ENCODE measurements at places on chromosomes 5 and 9.

DNA sequence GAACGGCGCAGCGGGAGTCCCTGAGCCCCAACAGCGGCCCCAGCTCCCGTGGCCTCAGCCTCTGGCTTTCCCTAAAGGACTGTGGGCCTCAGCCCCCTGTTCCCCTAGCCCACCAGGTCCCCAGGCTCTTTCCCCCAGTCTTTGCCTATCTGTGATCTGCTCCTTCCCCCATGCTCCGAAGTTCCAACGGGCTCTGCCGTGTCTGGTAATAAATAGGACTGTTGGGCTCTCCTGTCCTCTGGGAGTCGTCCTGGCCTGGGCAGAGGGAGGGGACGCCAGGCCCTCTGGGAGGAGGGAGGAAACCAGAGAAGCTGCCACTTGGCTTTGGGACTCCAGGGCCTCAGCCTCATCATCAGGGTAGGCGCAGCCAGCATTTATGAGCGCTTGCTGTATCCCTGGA lies 28.1 kb downstream of the ADGRD2 start:
- no peak for DNase-seq

GRCh38 chr9:72305707-72306106 lies 59.3 kb downstream of the ZFAND5 start:
- DNase-seq = no peak

DNA sequence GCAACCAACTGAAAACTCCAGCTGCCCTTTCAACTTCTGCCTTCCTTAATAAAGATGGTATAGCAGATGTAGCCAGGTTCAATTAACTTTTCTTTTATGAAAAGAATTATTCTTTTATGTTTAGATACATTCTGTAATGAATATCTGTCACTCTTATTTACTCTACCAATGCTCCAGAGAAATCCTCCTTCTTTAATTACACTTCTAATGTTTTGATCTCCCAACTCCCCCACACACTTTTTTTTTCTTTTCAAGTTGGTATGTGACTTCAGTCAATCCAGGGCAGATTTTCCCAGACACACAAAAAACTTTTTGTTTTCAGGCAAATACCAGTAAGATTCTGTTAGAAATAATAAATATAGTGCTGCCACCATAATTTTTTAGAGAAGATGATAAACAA lies 1000.0 kb upstream of the DMAC1 start:
- DNase-seq = no peak

DNA sequence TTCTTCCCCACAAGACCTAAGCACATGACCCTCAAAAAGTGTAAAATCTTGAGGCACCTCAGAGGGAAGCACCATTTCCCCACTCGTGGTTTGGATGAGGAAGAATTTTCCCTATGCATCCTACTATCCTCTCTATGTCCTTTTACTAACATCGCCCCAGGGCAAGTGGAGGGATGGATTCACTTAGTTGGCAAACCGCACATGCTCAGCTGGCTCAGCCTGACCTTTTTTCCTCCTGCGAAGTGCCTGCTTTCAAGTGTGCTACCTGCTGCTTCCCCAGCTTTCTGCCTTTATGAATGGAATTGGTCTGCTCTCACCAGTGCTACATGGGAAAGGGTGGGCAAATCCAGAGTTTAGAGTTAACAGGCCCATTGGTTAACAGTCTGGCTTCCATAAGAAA lies 56.6 kb upstream of the IFNK start:
- DNase-seq = no peak

- DNase-seq = no peak
Observed at GRCh38 chr9:108383796-108384195, 472.0 kb downstream of the ACTL7B start.

GRCh38 chr5:83911367-83911919 lies 190.8 kb upstream of the HAPLN1 start:
- DNase-seq = no peak

- no peak for DNase-seq
Observed at GRCh38 chr9:18447131-18447530, 26.8 kb upstream of the ADAMTSL1 start.

GRCh38 chr9:107707915-107708441 lies 218.4 kb upstream of the KLF4 start:
- DNase-seq = no peak

DNA sequence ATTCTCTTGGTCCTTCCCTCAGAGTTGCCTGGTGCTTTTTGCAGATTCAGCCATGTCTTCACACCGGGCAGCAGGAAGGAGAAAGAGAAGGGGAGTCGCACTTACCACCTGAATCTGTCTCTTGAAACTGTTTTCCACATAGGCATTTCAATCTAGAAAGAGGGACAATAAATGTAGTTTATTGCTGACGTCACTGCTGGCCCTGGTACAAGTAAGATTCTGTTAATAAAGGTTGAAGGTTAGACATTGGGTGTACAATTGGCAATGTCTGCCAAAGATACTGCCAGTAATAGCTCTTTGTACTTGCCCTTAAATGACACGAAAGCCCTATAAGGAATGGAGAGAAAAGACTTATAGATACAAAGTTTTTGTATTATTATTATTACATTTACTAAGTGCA lies 72.8 kb downstream of the MEGF10 start:
- DNase-seq = no peak

GRCh38 chr5:39755986-39756385 lies 331.2 kb upstream of the DAB2 start:
- DNase-seq = no peak

DNA sequence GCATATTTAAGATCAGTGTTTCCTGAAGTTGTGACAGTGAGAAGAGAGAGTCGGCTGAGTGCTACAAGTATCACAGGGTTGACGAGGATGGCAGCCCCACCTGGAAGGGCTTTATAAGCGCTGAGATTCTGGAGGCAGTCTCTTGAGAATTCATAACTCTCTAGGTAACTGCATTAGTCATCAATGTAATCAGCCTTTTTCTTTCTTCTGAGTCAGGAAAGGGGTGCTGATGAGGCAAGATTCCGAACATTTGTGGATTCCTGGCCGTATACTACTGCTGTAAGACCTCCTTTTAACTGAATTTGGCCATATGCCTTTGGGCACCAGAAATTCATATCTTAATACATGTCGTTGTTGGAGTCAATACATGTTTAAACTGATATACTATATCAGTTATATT lies 6.6 kb upstream of the RNF20 start:
- DNase-seq = no peak

DNA sequence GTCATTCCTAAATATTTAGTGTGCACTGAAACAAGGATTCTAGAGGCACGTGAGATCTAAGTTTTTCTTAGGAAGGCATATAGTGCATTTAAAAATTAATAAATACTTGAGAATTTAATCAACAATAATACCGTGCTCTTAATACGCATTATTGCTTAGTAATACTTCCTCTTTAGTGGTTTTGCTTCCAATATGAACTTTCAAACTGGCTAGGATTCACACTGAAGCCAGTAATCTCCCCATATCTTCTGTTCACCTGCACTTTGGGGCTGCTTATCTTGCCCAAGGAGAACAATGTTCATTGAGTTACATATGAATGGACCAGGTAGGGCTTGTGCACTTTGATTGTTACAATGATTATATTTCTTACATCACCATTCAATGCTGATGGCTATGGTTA lies 180.5 kb upstream of the RIOK2 start:
- DNase-seq = no peak

- no peak for DNase-seq
Observed at GRCh38 chr5:145562931-145563330, 272.2 kb downstream of the PRELID2 start.

DNA sequence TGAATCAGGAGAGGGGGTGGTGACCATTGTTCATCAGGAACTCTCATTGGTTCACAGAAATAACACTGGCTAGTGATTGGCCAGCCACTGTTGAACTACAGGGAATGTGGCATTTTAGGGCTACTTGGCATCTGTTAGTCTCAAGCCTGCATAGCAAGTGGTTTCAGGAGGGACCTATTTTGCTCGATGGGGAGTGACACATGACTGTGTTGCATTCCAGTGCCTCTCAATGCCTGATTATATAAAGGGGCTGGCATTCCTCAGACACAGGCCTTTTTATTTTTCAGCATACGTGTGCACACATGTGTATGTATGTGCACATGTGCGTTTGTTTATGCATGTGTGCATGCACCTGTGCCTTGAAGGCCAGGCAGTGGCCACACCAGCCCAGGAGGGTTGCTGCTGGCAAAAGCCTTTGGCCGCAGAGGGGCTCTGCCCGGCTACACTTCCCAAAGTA lies 23.2 kb downstream of the FGD3 start:
- DNase-seq = no peak

DNA sequence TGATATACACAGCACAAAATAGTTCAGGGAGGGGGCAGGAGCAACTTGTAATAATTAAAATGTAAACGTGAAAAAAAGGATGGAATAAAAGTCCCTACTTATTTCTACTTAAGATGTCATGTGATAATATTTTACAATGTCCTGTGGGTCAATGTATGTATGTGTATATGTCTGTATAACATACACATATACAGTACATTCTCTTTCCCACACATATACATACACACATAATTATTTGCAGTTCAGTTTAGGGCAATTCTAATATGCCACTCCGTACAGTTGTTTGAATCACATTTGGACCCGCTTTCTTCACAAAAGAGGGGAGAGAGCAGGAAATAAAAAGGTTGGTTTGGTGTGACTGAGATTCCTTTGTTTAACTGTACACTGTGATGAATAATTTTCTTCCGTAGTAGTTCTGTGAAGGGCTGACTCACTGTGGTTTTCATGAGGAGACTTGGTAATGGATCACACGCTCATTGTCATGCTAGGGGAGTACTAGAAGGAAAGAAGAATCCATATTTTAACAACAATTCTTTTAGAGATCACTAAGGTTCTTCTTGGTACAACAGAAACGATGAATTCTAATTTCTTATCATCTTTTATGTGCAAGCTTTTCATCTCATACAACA lies 26.2 kb upstream of the ACOT12 start:
- no peak for DNase-seq

DNA sequence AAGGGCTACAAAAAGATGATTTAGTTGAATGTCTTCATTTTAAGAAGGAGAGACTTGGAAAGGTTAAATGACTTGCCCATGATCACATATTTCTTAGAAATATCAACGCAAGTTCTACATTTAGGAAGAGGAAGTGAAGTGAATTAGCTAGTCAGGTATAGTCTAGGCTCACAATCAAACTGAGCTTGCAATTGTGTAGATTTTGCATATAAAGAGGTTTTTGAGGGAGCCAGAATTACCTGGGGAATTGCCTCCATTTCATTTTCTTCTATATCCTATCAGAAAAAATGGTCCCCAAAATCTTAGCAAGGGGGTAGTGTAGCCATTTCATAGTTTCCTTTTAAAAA lies 71.3 kb downstream of the MFAP3 start:
- DNase-seq = no peak

DNA sequence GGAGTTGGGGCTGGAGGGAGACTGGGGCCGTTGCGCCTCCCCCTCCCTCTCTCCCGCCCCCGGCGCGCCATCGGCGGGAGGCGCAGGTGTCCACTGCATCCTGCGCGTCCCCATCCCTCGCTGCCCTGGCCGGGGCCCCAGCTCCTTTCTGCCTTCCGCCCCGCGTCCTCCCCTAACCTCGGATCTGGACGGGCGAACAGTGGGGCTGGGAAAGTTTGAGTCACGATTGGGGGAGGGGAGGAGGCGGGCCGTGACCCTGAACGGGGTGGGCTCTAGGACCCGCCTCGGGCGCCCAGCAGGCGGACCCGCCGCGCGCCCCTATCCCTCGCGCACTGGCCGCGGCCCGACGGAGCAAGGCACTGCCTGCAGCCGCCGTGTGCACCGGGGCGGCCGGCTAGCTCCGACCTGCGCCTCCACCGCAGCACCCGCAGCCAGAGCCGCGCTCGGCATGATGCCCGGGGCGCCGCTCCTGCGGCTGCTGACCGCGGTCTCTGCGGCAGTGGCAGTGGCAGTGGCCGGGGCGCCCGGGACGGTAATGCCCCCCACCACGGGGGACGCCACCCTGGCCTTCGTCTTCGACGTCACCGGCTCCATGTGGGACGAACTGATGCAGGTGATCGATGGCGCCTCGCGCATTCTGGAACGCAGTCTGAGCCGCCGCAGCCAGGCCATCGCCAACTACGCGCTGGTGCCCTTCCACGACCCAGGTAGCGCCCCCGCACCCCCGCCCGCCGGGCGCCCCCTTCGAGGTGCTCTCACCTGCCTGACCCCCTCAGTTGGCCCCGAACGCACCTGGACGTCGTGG lies at the start of gene HMCN2:
Gene HMCN2 (plus strand): TSS at position 330 of the 805 bp plus-strand sequence. CDS start 119 bp downstream, at position 449.
- no peak for DNase-seq

DNA sequence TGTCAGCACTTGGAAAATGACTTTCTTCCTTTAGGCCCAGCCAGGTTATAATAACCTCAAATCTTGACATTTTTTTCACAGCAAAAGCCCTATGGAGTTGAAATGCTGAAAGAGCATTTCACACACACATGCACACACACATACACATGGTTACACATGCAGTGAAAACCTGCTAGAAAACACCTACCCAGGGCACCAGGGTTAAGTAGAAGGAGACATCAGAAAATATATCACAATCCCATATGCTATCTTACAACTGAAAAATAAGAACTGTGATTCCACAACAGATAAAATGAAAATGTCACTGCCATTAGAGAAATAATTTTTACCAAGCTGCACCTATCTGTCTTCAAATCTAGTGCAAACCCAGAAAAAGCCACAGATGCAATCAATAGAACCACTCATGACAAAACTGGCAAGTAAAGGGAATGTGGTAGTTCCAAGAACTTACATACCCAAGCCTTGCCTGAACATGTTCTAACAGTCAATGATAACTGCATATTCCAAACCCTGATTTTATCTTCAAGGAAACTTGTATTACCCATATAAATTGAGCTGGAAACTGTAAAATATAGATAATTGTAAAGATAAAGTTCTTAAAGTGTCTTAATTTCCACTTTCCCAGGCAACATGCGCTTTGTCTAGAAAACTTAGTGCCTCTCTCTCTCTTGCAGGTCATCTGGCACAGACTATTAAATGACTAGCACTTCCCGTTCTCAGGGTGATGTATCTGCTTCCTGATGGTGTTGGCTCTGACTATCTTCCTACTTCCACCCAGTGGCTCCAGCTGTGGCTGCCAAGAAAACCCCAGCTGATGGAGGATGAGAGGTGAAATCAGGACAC lies 250.2 kb upstream of the PTGER4 start:
- DNase-seq = no peak

All from omental fat pad (tissue), 4 donors.